WTC11 (cell line): ENCODE measurements at places on chromosomes 5 and 9.

DNA sequence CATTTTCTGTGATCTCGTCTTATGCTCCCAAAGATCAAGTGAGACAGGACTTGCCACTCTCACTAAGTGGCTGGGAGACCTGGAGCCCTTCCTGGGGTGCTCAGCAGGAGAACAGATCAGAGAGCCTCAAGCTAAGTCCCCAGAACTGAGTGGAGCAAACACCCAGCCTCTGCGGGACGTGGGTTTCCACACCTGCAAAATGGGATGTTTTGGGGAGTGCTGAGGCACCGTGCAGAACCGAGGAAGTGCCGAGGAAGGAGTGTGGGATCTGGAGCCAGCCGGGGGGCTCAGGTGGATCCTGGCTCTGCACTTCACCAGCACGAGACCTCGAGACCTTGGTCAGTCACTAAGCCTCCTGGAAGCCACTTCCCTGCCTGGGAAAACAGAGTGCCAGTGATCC lies 166.0 kb downstream of the DAB2IP start:
- H3K4me3 ChIP-seq: no peak overlapping the region
- peaks cover 63% of the 10 kb centered on the region for H3K4me1 ChIP-seq
- DNase-seq: no peak
- 0 out of 2 replicates have a peak overlapping the region, but pooled peaks have one; percentile 16 for H3K27ac ChIP-seq
- no peaks in the 10 kb centered on the region for H3K27me3 ChIP-seq

- no peak overlapping the region for H3K4me3 ChIP-seq
- no peaks in the 10 kb centered on the region for H3K36me3 ChIP-seq
- no peak overlapping the region for H3K27ac ChIP-seq
- H3K4me1 ChIP-seq: no peaks in the 10 kb centered on the region
Measured at GRCh38 chr9:23464275-23464674, 361.8 kb downstream of the ELAVL2 start.

DNA sequence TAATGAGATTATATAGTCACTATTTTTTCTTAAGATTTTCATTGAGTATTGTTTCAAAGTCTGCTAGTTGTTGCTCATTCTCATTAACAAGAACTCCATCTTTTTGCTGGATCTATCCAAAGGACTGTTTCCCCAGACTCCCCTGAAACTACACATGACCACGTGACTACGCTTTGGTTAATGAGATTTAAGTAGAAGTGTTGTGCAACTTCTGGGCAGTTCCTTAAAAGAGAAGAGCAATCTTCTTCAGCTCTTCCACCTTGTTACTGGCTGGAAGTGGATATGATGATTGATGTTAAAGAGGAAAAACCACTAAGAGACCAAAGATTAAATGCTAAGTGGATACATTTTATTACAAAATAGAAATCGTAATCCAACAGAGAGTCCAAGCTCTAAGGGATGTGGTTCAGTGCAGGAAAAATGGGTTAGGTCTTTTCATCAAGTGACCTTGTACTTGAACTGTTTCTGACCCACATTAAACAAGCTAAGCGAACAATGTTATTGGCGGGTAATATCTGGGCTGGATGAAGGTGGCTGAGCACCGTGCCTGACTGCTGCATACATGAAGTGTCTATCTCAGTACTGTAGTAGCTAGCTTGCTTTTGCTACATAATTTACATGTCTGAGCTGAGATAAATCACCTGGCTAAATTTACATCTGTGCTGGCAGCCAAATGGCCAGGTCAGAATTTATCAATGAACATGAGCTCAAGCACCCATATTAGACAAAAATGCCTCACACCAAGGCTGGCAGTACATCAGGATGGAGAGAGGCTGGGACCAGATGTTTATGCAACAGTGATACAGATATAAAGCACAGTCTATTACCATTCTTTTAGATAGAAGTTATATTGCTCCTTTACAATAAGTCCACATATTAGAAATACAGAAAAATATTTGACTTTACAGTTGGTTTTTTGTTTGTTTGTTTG lies 7.5 kb upstream of the CTNNAL1 start:
- DNase-seq: no peak
- H3K4me1 ChIP-seq: peaks cover 16% of the 10 kb centered on the region
- H3K36me3 ChIP-seq: peaks cover 21% of the 10 kb centered on the region
- H3K27ac ChIP-seq: no peak overlapping the region
- no peaks in the 10 kb centered on the region for H3K27me3 ChIP-seq

DNA sequence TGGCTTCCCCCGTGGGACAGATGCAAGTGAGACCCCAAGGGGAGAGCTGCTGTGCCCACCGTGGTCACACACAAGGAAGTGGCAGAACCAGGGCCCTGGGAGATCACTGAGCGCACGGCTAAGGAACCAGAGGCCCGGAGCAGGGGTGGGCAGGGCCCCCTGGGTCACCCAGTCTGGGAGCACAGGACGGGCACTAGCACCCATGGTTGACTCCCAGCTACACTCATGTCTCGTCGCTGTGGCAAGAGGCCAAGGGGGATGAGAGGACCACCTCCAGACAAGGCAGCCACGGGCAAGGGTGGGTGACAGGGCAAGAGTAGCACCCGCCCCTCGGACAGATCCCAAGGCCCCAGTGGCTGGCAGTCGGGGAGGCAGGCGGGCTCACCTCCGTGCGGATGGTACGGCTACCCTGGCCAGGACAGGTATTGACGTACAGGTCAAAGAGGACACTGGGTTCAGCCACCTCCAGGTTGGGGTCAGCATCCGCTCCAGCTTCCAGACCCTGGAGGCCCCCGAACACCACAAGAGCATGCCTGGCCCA lies 5.1 kb downstream of the ENDOG start:
- H3K27me3 ChIP-seq: no peaks in the 10 kb centered on the region
- DNase-seq: no peak
- no peak overlapping the region for H3K4me3 ChIP-seq
- H3K4me1 ChIP-seq: peaks cover 4% of the 10 kb centered on the region

- no peaks in the 10 kb centered on the region for H3K36me3 ChIP-seq
- peak overlapping the region; percentile 73 for H3K4me3 ChIP-seq
- DNase-seq: peak; percentile 76
- peak overlapping the region; percentile 94 for H3K27ac ChIP-seq
Measured at GRCh38 chr5:79133657-79134451, 22.2 kb downstream of the BHMT start.

DNA sequence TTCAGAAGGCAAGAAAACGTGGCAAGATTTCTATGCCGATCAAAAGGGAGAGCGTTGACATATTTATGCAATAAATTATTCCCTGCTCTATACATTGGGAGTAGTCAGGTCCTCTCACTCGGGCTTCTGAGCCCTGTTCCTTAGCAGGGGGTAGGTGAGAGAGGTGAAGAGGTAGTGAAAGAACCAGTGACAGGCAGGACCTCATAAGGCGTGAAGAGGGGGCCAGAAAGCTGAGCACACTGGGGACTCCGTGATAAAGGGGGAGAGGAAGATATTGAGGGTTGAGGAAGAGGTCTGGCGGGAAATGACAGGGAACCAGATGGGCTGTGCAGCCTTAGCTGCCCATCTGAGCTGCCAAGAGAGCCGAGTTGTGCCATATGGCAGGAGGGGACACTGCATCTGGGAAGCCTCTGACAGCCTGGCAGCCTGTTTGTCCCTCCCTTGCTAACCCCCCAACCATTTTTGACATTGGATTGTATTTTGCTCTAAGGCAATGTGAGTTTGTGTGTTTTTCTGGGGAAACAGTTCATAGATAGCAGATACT lies 782 bp upstream of the CDC20B start:
- H3K4me1 ChIP-seq: peaks cover 37% of the 10 kb centered on the region
- H3K36me3 ChIP-seq: no peaks in the 10 kb centered on the region
- H3K27me3 ChIP-seq: peaks cover 81% of the 10 kb centered on the region
